ENCODE measurements at places on chromosomes 11 and 22. TPM values are rescaled to one million over a fixed set of nuclear protein-coding genes. Genes with fewer than 3 reads are reported as not detected.

GRCh38 chr11:120067438-120068113, 70.3 kb downstream of the TRIM29 start:
- no peak for DNase-seq
- no peaks in the 10 kb centered on the region for H3K36me3 ChIP-seq
- H3K27ac ChIP-seq = no peak overlapping the region
- H3K4me1 ChIP-seq = no peaks in the 10 kb centered on the region

GRCh38 chr11:93796441-93797231, 12.6 kb downstream of the MED17 start:
- peaks cover 38% of the 10 kb centered on the region for H3K36me3 ChIP-seq
- DNase-seq = no peak
- peaks cover 4% of the 10 kb centered on the region for H3K4me1 ChIP-seq

DNA sequence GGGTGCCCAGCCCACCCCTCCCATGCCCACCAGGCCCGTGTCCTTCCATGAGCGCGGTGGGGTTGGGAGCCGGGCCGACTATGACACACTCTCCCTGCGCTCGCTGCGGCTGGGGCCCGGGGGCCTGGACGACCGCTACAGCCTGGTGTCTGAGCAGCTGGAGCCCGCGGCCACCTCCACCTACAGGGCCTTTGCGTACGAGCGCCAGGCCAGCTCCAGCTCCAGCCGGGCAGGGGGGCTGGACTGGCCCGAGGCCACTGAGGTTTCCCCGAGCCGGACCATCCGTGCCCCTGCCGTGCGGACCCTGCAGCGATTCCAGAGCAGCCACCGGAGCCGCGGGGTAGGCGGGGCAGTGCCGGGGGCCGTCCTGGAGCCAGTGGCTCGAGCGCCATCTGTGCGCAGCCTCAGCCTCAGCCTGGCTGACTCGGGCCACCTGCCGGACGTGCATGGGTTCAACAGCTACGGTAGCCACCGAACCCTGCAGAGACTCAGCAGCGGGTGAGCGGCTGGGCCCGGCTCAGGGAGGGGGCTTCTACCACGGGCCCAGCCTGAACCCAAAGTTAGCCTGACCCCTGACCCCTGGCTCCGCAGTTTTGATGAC, 3.0 kb downstream of the PKP3 start:
- H3K36me3 ChIP-seq = no peaks in the 10 kb centered on the region
- H3K27ac ChIP-seq = no peak overlapping the region
- DNase-seq = peak; percentile 68

Gene CARD18
- not detected for total RNA-seq
